ENCODE measurements at places on chromosomes 2 and 18.

DNA sequence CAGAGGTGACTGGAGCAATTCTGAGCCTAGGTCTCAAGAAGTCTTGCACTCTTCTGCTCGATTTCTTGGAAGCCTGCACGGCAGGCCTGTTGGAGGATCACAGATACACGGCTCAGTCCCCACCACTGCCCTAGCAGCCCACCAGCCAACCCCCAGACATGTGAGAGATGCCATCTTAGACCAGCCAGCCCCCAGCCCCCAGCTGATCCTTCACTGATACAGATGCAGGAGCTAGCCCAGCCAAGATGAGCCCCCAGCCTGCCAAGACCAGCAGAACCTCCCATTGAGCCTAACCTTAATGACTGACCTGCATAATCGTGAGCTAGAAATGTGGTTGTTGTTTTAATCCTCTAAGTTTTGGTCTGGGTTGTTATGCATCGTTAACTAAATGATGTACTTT is 47.5 kb downstream of the INHBB start:
- DNase-seq, result no peak

DNA sequence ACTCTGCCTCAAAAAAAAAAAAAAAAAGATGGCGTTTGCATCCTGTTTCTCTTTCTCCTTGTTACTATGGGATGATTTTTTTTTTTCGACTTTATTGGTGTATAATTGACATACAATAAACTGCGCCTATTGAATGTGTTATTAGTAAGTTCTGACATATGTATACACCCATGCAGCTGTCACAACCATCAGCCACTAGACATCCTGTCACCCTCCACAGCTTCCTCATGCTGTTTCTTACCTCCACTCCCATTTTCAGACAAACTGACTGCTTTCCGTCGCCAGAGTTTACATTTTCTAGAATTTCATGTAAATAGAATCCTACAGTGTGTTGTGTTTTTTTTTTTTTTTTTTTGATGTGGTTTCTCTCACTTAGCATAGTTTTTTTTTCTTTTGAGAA is 27.9 kb downstream of the RRM2 start:
- DNase-seq, result no peak

DNA sequence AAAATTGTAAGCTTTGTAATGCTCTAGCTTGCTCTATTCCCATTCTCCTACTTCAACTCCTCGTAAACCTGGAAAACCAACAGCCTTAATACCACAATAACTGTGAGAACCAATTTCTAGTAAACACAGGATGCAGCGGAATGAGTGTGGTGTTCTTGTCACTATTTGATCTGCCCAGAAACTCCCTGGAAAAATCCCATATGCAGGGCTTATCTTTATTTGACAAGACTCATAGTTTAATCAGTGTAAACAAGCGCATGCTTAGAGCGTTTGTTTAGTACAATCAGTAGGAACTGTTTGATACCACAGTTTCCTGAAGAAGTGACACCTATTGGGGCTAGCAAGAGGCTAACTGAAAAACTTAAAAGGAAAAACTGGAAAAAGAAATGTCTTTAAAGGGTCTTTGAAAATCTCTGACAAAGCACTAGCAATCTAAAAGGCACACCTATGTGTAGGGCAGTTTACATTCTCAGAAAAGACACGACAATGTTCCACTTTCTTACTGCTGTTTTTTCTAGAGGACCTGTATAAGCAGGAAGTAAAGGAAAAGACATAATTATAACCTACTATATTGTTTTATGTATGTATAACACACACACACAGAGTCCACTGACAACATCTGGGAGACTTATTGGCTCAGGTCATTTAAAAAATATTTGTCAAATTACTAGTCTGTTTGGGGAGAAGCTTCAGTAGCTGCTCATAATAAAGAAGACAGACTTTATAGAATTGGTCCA is 241.4 kb upstream of the KLHL14 start:
- no peak for DNase-seq

GRCh38 chr2:221767106-221768012 is 195.3 kb upstream of the EPHA4 start:
- no peak for DNase-seq

DNA sequence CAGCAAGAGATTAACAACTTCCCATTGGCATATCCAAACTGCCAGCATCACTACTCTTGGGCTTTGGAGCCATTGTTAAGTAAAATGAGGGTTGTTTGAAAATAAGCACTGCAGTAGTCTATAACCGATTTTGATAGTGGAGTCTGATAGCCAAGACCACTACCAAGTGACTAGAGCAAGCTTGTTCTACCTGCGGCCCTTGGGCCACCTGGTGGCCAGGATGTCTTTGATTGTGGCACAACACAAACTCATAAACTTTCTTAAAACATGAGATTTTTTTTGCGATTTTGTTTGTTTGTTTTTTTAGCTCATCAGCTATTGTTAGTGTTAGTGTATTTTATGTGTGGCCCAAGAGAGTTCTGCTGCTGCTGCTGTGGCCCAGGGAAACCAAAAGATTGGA is 11.0 kb downstream of the UBE2E3 start:
- DNase-seq, result no peak

GRCh38 chr2:17057109-17058017 is 391.7 kb upstream of the CYRIA start:
- no peak for DNase-seq

Measured in inflammatory macrophage treated with lipopolysaccharide for 1 hour (primary cell).